ENCODE measurements at places on chromosomes 3 and 15. TPM values are rescaled to one million over a fixed set of nuclear protein-coding genes. Genes with fewer than 3 reads are reported as not detected.

Gene MITF
- polyA plus RNA-seq = 42.5 TPM

Gene OIP5
- 7.4 TPM for polyA plus RNA-seq

Gene PLA2G4D
- 0.08 TPM for polyA plus RNA-seq

Gene AADAC
- polyA plus RNA-seq = not detected

GRCh38 chr15:64902863-64903262 is 8.8 kb upstream of the ANKDD1A start:
- no peak for DNase-seq

DNA sequence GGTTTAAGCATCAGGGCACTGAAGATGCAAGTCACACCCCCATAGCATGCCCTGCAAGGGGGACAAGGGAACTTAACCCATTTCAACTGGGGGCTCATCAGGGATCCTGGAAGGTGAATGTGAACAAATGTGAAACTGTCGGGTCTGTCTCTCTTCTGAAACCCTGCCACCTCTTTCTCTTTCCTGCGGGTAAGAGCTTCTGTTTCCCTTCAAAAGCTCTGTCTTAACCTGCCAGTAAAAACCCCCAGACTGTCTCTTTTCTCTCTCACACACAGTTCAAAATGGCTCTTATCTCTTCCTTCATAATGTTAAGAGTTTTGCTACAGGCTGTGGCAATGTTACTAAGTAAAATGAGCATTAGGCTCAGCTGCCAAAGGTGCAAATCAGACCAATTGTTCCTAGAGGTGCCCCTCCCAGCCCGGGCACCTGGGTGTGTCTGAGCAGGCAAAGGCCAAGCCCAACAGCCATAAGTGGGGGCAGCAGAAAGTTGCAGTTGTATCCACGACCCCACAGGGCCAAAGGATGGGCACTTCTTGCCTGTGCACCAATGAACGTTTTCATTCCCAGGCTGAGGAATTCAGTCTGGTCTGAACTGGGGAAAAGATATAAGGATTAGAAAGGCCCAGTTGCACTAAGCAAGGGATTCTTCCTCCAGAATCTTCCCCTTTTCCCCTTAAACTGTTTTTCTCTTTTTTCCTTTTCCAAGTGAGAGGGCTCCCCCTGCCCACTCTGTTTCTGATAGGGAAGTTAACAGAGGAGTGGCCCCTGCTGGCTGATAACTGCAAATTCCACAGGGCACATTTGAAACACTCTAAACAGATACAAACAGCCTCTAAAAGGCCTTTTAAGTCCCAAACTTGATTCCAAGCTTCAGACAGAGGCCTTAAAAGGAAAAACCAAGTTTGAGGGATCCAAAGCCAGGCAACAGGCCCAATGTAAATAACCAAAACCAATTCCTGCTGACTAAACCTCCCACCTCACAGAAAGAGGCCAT is 113.8 kb upstream of the EPHA6 start:
- no peak for DNase-seq

- DNase-seq = no peak
These were observed 219.8 kb downstream of the ULK4 start for GRCh38 chr3:41742121-41742520.

- DNase-seq = no peak
These were observed 912.7 kb downstream of the TUSC7 start for GRCh38 chr3:117622171-117622841.

DNA sequence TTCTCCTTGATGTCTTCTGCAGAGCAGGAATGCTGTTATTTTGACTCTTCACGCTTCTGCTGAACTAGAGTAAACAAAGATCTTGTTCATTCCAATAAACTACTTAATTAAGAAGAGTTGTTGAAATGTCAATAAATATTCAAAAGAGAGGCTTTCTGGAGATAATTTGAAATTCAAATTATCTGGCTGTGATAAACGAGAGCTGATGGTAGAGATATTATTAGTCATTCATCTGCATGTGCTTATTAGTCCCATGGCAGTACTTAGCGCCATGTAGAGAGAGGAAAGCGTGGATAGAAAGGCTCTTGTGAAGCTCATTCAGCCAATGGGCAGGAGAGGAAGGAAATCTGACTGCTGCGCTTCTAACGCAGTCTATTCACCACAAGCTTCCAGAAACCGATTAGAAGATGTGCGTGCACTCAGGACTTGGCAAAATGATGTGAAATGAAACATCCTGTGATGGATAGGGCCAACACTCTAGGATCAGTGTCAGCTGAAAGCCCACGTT is 251.1 kb downstream of the GABRB3 start:
- DNase-seq = no peak

GRCh38 chr3:87898971-87899370 is 159.8 kb downstream of the CGGBP1 start:
- DNase-seq = no peak

GRCh38 chr15:37903919-37904625 is 30.4 kb upstream of the TMCO5A start:
- no peak for DNase-seq

DNA sequence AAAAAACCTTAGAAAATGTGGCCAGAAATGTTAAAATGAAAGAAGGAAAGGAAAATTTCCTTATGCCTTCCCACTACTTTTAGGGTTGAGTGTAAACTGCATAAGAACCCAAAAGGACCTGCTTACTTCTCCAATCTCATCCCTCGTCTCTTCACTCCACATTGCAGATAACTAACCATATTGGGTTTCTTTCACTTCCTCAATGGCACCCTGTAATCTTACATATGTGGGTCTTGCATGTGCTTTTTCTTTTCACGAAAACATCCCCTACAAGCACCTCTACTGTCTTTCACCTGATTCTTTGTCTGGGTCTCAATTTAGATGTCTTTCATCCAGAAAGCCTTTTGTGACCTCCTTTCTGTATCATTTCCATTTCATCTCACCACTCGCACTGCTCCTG is 23.1 kb downstream of the EOMES start:
- DNase-seq = no peak

GRCh38 chr3:6567241-6567640 is 293.7 kb upstream of the GRM7 start:
- no peak for DNase-seq

DNA sequence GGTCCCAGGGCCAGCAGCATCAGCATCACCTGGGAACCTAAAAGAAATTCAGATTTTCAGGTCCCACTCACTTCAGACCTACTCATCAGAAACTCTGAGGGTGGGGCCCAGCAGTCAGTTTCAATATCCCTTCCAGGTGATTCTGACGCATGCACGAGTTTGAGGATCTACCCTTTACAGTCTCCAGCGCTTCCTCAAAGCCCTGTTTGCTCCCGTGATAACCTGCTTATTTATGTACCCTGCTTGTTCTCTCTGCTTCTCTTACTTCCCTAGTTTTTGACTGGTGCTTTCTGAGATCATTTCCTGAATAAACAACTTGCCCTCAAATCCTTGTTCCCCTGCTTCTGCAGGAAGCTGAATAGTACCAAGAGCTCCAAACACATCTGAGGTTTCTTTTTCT is 245.3 kb downstream of the ZNF621 start:
- DNase-seq = no peak

DNA sequence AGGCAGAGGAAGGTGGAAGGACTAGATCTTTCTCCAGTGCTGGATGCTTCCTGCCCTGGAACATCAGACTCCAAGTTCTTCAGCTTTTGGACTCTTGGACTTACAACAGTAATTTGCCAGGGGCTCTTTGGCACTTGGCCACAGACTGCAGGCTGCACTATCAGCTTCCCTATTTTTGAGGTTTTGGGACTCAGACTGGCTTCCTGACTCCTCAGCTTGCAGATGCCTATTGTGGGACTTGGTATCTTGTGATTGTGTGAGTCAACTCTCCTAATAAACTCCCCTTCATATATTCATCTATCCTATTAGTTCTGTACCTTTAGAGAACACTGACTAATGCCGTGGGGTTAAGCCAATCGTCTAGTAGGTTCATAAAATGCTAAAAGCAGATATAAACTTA is 8.8 kb upstream of the B3GNT5 start:
- no peak for DNase-seq

DNA sequence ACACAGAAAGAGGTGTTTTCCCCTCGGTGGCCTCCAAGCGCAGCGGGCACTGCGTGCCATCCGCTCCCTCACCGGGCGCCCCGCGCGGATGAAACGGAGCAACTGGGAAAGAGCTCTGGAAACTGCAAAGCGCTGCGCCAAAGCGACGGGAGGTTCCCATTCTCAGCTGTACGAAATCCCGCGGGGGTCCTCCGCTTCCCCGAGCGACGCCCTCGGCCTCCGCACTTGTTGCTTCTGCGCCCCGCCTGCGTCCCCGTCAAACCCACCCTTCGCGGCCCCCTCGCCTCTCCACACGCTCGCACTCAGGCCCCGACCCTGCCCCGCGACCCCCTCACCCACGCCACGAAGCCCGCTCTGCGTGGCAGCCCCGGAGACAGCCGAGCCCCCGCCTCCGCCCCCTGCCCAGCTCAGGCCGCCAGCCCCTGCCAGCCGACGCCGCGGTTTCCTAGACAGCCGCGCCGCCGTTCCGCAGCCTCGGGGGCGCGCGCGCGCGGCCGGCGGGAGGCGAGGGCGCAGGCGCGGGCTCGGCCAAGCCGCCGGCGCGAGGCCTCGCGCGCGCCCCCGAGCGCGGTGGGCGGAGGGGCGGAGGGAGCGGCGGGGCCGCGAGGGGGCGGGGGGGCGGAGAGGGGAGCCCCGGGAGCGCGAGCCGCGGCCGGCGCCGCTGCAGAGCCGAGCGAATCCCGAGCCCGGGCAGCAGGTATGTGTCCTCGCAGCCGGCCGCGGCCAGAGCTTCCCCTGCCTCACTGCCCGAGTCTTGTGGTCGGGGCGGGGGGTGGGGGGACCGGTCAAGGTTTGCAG is at the start of gene TMEM266:
TSS of gene TMEM266 (plus strand) at position 666 of the 798 bp plus-strand sequence. CDS start 74,279 bp downstream, outside the sequence.
- DNase-seq = peak; percentile 50

GRCh38 chr3:172441581-172441980 is 6.7 kb downstream of the GHSR start:
- no peak for DNase-seq

GRCh38 chr3:107816107-107816506 is 274.7 kb downstream of the CD47 start:
- no peak for DNase-seq
